ENCODE measurements at places on chromosomes 2 and 18. TPM values are rescaled to one million over a fixed set of nuclear protein-coding genes. Genes with fewer than 3 reads are reported as not detected.

Gene TSPYL6
- 0.23 TPM for total RNA-seq

Gene ASNSD1
- total RNA-seq, result 89.0 TPM

Gene AQP12A
- not detected for total RNA-seq

Gene COL5A2
- 19.1 TPM for total RNA-seq

Gene NRP2
- total RNA-seq, result 67.8 TPM

Gene FARP2
- 40.6 TPM for total RNA-seq

Gene MPPE1
- 23.5 TPM for total RNA-seq

Gene SNTG2
- 4.2 TPM for total RNA-seq

Gene KCNS3
- 2.8 TPM for total RNA-seq

Gene IL1R2
- not detected for total RNA-seq

Gene DCDC2C
- 0.69 TPM for total RNA-seq

Gene AFG3L2
- 48.7 TPM for total RNA-seq

Gene IL36B
- not detected for total RNA-seq

Gene TEX51
- total RNA-seq, result not detected

Gene OSBPL1A
- total RNA-seq, result 42.0 TPM

Gene FBXO15
- 7.2 TPM for total RNA-seq

Gene HOXD1
- total RNA-seq, result not detected

Gene FAM161A
- total RNA-seq, result 26.5 TPM

Gene AGXT
- total RNA-seq, result not detected

Gene EFEMP1
- total RNA-seq, result 16.6 TPM

Gene TLX2
- not detected for total RNA-seq

Gene BBS5
- 17.8 TPM for total RNA-seq

Gene PXDN
- total RNA-seq, result 30.0 TPM

Gene HOXD8
- not detected for total RNA-seq

Gene TBR1
- 3.9 TPM for total RNA-seq

Gene NYAP2
- 16.1 TPM for total RNA-seq

Gene LYG2
- total RNA-seq, result not detected

Gene CNGA3
- 6.0 TPM for total RNA-seq

Gene MROH2A
- under 0.01 TPM for total RNA-seq

Gene C1GALT1C1L
- 0.92 TPM for total RNA-seq

Gene RNU2-63P
- total RNA-seq, result not detected

Gene INHBB
- total RNA-seq, result 11.3 TPM

Gene INHA
- total RNA-seq, result 0.69 TPM

Gene SPEG
- total RNA-seq, result 18.2 TPM

Gene AQP12B
- total RNA-seq, result not detected

Gene ERICH2
- 1.6 TPM for total RNA-seq

Gene ALLC
- not detected for total RNA-seq

Gene ITPRIPL1
- total RNA-seq, result 1.6 TPM

Gene TXNDC9
- 56.1 TPM for total RNA-seq

Gene SEPTIN10
- total RNA-seq, result 80.5 TPM

Gene THSD7B
- total RNA-seq, result 12.2 TPM

Gene STEAP3
- total RNA-seq, result 1.8 TPM

Gene CYP1B1
- 11.3 TPM for total RNA-seq

Gene ABCB11
- 1.2 TPM for total RNA-seq

Gene SKOR2
- 0.23 TPM for total RNA-seq

Gene MGAT4A
- total RNA-seq, result 54.0 TPM

Gene IL18RAP
- not detected for total RNA-seq

Gene TMEM163
- total RNA-seq, result 41.3 TPM

Gene ARHGEF33
- 6.0 TPM for total RNA-seq

Gene HJURP
- total RNA-seq, result 4.4 TPM

Gene PPP1R1C
- total RNA-seq, result 3.9 TPM
